Subcutaneous adipose tissue (tissue), 4 donors: ENCODE measurements at places on chromosomes 4 and X. TPM values are rescaled to one million over a fixed set of nuclear protein-coding genes. Genes with fewer than 3 reads are reported as not detected.

CENPI gene
- total RNA-seq: 1.1 TPM

PALLD gene
- total RNA-seq: 115 TPM

MAGEA9B gene
- not detected for total RNA-seq

CABS1 gene
- not detected for total RNA-seq

SLITRK4 gene
- total RNA-seq: 13.5 TPM

VCX gene
- not detected for total RNA-seq

SASH3 gene
- total RNA-seq: 76.3 TPM

VSIG1 gene
- not detected for total RNA-seq

PRDM8 gene
- 2.1 TPM for total RNA-seq

LDOC1 gene
- 4.9 TPM for total RNA-seq

IL2 gene
- total RNA-seq: not detected

HSPA4L gene
- 0.88 TPM for total RNA-seq

MAGEH1 gene
- 26.0 TPM for total RNA-seq

STPG2 gene
- not detected for total RNA-seq

NPY1R gene
- 42.2 TPM for total RNA-seq

UBE2K gene
- 25.8 TPM for total RNA-seq

TRPC3 gene
- total RNA-seq: 0.51 TPM

ZNF157 gene
- total RNA-seq: not detected

GYPA gene
- not detected for total RNA-seq

SRPX2 gene
- 128 TPM for total RNA-seq

SUPT20HL1 gene
- total RNA-seq: not detected

GABRA4 gene
- total RNA-seq: not detected

TLR2 gene
- total RNA-seq: 51.5 TPM

GPRASP1 gene
- 5.5 TPM for total RNA-seq

MAPK10 gene
- 61.6 TPM for total RNA-seq

CCNI gene
- total RNA-seq: 308 TPM

TLR10 gene
- 0.34 TPM for total RNA-seq

JADE3 gene
- total RNA-seq: 8.3 TPM

C1QTNF7 gene
- total RNA-seq: 19.0 TPM

SLC7A11 gene
- 0.19 TPM for total RNA-seq

GLRA3 gene
- total RNA-seq: not detected

PGAM4 gene
- not detected for total RNA-seq

L1CAM gene
- total RNA-seq: 1.5 TPM
